Activated naive CD4-positive, alpha-beta T cell treated with anti-CD3 and anti-CD28 coated beads, Interleukin-2, amount 50 U/mL, for 72 hours (primary cell): ENCODE measurements at places on chromosomes 3 and 15. TPM values are rescaled to one million over a fixed set of nuclear protein-coding genes. Genes with fewer than 3 reads are reported as not detected.

- no peak for DNase-seq
Measured at GRCh38 chr3:40845447-40845846, 320.7 kb downstream of the ZNF621 start.

Gene FES
- total RNA-seq = 83.9 TPM

Gene TLR9
- 0.18 TPM for total RNA-seq

Gene PLA2G4D
- total RNA-seq = not detected

Gene TRH
- not detected for total RNA-seq

DNA sequence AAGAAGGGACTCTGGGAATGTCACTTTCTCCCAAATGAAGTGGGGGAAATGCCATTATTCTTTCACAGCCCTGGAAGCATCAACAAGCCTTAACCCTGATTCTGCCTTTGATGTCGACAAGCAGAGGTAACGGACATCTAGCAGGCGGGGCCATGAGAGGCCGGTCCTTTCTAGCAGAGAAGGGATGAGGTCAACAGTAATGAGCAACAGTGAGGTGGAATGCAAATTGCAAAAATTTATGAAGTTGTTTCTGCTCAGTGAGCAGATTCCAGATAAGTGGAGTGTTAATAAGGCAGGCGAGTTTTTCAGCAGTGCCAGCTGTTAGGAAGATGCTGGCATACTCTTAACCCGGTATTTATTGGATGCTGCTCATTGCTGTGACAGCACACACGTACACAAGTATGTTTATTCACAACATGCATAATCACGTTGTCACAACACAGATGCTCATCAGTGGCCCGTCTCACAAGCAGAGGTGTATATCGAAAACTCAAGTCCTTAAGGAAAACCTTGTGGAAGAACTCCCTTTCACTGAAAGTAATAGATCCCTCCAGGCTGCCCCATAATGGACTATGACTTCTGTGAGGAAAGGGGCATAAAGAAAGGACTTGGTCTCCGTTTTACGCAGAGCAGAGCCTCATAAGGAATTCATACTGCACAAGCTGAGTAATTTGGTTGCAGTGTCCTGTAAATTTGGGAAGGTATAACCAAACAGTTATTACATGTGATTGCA, 329.0 kb downstream of the IGSF11 start:
- no peak for DNase-seq

DNA sequence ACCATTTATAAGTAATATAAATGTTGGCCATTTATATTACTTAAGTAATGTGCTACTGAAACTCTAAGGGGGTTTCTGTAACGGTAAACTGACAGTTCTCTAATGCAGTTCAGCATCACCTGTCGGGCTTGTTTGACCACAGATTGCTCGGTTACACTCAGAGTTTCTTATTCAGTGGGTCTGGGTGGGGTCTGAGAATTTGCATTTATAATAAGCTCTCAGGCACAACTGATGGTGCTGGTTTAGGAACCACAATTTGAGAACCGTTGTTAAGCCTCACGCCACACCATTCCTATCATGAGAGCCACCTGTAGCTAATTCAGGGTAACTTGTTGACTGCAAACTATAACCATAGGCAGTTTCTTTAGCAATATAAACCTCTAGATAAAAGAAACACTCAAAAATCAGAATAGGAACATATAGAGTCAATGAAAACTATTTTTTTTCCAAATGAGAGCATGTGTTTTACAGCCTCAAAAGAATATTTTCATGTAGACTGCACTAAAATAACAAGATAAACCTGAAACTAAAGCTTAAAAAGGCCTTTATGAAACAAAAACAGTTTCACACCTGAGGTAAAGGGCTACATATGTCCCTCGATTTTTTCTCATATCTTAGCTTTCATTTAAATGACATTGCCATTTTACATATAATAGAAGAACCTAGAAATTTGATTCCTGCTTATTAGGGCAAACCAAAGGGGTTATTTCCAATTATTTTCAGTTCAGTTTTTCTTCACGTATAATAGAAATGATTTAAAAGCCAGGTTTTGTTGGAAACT, 604.8 kb downstream of the UNC13C start:
- no peak for DNase-seq

Gene UBA5
- total RNA-seq = 82.3 TPM

DNA sequence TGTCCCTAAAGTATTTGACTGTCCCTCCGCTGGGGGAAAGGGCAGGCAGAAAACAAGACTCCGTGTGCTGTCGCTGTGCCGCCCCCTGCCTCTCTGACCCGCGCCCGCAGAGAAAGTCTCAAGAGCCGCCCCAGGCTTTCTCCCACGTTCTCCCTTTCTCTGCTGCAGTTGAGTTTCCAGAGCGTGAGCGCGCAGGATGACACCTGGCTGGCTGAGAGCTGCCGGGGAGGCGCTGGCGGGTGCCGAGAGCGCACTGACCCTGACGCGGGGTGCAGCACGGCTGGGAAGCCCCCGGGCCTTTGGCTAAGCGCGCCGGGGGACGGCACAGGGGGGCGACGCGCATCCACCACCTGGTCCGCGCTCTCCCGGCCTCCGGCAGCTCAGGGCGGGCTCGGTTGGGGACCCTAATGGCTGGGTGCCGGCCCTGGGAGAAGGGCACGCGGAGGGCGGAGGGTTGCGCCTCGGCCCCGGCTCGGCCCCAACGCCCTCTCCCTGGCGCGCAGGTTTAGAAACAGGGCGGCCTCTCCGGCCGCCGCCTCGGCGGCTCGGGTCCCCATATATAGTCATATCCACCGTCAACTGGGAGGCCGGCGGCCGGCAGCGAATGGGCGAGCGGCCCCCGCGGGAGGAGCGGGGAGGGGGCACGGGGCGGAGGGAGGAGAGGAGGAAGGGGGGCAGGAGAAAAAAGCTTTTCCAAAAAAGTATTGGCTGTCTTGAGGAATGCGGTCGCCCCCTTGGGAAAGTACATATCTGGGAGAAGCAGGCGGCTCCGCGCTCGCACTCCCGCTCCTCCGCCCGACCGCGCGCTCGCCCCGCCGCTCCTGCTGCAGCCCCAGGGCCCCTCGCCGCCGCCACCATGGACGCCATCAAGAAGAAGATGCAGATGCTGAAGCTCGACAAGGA, at the start of gene TPM1:
TPM1 (plus strand) TSS at position 774 of the 903 bp plus-strand sequence; CDS start at position 857, 83 bp downstream.
- peak; percentile 45 for DNase-seq

DNA sequence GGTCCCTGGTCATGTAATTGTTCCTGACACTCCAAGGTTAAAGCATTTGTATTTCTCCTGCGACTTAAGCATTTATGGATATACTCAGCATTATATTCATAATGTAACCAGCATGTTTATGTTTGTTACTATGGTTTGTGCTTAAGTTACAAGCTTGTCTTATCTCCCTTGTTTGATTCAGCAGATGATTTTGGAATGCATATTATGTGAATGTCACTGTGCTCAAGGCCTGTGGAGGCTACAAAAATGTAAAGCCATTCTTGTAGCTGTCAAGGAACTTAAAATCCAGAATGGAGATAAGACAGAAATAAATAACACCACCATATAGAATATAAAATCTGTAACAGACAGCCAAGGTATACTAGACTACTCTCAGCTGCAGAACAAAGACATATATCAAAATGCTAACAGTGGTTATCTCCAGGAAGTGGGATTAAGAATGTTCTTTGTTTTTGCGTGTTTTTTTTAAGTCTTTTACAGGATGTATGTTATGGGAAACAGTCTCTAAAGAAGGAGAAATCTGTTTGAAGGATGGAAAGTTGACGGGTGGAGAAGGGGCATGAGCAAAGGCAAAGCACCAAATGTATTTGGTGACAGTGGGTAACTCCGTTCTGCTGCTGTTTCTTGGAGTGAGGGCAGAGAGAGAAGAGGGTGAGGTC, 61.4 kb downstream of the IGF2BP2 start:
- DNase-seq = no peak

DNA sequence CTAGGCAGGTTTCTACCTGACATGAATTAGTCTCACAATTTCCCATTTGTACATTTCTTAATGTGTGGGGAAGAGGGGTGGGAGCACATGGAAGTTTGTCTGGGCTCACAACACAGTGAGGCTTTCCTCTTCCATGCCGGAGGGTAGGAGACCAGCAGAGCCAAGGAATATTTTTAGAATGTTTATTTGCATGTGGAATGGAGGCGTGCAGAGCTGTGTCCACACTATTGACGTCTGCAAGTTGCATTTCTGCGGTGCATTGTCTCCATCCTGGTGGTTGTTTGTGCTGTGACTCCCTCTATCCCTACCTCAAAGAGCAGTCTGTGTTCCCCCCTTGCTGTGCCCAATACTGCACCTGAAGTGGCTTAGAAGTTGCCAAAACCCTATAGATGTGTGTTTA, 103.1 kb upstream of the LRTM1 start:
- no peak for DNase-seq

- no peak for DNase-seq
Measured at GRCh38 chr3:126186271-126186670, 5.9 kb upstream of the ALDH1L1 start.
